Myocyte (in vitro differentiated cells): ENCODE measurements at places on chromosomes 5 and 9. TPM values are rescaled to one million over a fixed set of nuclear protein-coding genes. Genes with fewer than 3 reads are reported as not detected.

PSMB7 gene
- 263 and 275 TPM in 2 replicates for total RNA-seq

TSLP gene
- total RNA-seq, result 0.42 and 1.2 TPM in 2 replicates

ADAMTS13 gene
- 1.2 and 2.5 TPM in 2 replicates for total RNA-seq

SHOC1 gene
- not detected in 2 replicates for total RNA-seq

PIP5K1B gene
- 0.21 and 0.37 TPM in 2 replicates for total RNA-seq

PPIC gene
- 44.3 and 57.6 TPM in 2 replicates for total RNA-seq

VCAN gene
- total RNA-seq, result 137 and 177 TPM in 2 replicates

DEPDC1B gene
- 0.68 and 0.99 TPM in 2 replicates for total RNA-seq

AQP7 gene
- 0.10 and 0.48 TPM in 2 replicates for total RNA-seq

GPR150 gene
- total RNA-seq, result 0.31 and 0.53 TPM in 2 replicates

DROSHA gene
- total RNA-seq, result 23.3 and 37.4 TPM in 2 replicates

NEUROG1 gene
- not detected in 2 replicates for total RNA-seq

F2RL1 gene
- total RNA-seq, result not detected in 2 replicates

NUTM2F gene
- not detected in 2 replicates for total RNA-seq

ENC1 gene
- 21.1 and 23.2 TPM in 2 replicates for total RNA-seq

GRCh38 chr5:124996764-124997077, 250.3 kb upstream of the ZNF608 start:
- peak; percentile 23 for DNase-seq

GRCh38 chr5:113806904-113807303, 293.4 kb downstream of the YTHDC2 start:
- no peak for DNase-seq

DNA sequence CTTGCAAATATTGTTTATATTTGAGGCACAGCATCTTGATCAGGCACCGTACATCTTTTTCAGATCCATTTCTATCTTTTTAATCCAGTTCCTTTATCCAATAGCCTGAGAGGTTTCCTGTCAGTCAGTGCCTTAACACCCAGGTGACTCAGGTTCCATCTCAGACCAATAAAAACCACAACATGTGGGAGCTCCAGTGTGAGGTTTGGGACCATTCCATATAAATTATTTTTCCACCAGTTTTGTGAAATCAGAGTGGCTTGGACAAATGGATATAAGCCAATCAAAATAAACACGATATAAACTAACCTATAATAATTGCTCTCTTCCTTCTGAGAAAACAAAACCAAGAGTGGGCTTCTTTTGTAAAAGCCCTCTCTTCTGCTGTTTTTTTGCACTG, 351.3 kb downstream of the NTRK2 start:
- no peak for DNase-seq

- DNase-seq, result peak; percentile 18
Measured at GRCh38 chr5:73312872-73313510, 135.6 kb downstream of the FOXD1 start.

DNA sequence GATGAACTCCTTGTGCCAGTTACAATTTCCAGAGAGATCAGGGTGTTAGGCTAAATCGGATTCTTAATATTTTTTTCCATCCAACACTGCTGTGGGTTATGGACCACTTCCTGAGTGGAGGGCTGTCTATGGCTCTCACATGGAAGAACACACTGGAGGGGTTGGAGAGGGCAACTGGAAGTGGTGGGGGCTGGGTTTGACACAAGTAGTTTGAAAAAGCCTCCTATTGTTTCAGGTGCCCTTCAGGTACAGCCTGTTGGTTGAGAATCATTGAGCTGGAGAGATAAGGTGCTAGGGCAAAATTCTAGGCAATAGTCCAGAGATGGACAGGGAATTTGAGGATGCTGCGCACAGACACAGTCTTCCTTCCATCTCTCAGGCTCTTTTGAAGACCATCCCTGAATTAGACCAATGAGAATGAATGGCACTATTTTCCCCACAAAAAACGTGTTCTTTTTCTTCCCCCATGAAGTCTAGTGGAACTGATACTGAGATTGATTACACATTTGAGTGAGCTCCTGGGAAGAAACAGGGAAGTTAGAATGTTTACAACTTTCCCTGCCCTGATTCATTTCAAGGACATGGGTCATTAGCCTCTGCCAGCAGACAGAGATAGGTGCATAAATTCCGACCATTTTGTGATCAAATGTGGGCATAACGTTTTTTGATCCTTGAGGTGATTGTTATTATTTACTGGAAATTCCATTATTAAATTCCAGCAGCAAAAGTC, 87.7 kb downstream of the ACER2 start:
- DNase-seq, result no peak

GRCh38 chr9:113345190-113345589, 4.2 kb upstream of the BSPRY start:
- no peak for DNase-seq

DNA sequence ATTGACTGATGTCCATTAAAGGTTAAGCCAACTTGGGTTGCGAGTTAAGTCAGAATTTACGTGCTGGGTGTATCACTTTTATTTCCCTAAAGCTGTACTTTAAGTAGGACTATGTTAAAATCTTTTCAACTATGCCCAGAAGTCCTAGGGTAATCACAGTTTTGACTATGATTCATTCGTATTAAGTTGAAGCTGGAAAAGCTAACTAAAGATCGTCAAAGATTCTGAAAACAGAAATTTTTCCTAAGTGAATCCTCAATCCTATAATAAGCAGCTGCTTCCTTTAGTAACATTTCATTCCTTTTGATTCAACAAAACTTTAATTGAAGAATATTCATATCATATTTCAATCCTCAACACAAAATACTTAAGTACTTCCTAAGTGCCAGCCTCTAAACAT, 460.4 kb downstream of the ACTL7B start:
- DNase-seq, result peak; percentile 18

DNA sequence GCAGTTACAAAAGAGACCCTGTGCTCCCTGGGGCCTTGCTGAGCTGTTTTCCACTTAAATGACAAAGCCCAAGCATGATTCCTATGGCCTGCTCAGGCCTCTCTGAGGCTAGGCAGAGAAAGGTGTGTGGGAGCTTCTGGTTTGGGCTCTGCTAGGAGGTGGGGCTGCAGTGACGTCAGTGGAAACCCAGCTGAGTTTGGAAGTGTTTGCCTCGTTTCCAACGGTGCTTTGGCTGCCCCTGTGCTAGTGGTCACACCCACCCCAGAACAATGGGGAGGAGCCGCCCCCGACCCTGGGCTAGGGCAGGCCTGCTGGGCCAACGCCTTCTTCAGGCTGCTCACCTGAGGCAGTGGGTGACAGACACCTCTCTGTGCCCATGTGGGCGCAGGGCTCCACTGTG, 10.4 kb downstream of the ANGPTL2 start:
- DNase-seq, result no peak

DNA sequence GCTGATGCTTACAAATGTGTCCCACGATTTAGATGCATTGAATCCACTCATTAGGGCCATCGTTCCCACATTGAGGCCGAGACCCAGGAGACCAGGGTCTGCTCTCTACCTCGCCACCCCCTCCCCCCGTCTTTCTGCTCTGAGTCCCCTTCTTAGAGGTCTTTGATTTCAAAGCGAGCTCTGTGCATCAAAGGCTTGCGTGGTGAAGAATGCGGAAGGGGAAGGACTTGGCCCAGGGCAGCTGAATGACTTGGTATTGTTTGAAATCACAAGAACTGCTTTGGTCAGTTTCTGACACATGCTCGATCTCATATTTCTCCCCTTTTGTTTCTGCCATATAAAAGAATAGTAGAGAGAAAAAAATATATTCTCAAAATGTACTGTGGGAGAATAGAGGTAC, 78.3 kb upstream of the IRX1 start:
- DNase-seq, result no peak

- no peak for DNase-seq
Measured at GRCh38 chr5:116038817-116039216, 6.5 kb downstream of the ARL14EPL start.

- no peak for DNase-seq
Measured at GRCh38 chr5:10470669-10471068, 29.0 kb downstream of the ROPN1L start.

GRCh38 chr9:37998881-37999587, 70.0 kb downstream of the SHB start:
- no peak for DNase-seq

DNA sequence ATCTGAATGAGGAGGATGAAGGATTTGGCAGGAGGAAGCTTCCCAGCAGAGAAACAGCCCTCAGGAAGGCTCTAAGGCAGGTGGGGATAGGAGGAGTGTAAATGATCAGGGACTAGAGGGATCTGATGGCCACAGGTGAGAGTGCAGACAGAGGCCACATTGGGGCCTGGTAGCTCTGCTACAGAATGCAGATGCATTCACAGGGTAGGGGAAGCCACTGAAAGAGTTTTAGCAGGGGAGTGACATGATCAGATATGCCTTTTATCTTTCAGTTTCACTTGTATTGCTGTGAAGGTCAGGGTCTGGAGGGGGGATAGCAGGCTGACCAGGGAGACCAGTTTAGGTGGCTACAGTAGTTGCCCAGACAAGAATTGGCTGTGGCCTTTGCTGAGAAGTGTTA, 3.0 kb downstream of the TXNDC15 start:
- DNase-seq, result no peak

GRCh38 chr9:91503673-91504081, 80.0 kb upstream of the NFIL3 start:
- no peak for DNase-seq

DNA sequence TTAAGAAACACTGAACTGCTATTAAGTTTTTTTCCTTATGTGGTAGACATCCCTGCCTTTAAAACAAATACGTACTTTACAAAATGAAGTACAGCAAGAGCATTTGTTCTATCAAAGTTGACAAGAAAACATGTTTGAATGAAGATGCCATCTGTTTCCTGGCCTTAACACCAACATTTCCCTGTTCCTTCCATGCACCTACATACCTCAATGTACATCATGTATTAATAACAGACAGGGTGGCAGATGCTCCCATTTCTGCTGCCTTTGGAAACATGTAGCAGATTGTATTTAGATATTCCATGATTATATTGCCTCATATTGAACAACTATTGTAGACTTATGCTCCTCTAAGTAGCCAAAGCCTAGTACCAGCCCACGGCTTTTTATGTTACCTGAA, 104.4 kb downstream of the PJA2 start:
- no peak for DNase-seq

DNA sequence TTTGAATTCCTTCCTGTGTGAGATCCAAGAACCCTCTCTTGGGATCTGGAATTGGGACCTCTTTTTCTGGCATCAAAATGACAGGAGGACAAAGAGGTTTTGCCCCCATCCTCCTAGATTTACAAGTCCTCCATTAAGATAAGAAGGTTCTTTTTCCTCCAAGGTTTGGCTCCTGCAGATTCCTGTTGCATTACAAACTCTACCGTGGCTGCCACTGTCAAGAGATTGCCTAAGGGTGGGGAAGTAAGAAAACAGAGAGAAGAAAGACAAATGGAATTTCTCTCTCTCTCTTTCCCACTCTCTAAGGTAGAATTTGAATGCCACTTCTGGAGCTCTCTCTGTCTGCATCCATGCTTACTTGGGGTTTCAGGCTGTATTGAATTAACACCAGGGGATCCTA, 12.0 kb upstream of the SVEP1 start:
- no peak for DNase-seq

DNA sequence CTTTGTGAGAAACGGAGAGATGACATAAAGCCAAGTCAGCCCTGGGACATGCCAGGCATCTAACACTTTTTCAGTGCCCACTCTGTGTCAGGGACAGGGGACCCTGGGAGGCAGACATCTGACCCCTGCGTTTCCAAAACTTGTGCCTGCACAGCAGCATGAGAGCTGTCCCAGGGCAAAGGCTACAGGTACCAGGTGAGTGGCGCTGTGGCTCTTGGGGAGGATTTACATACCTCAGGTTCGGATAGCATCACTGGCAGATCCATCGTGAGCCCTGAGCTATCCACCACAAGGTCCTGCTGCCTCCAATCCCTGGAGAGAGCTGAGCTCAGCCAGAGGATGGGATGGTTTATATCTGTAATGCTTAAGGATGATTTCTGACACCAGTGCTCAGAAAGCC, 52.4 kb downstream of the FSTL4 start:
- no peak for DNase-seq

- DNase-seq, result peak; percentile 82
Measured at GRCh38 chr9:94213511-94214124, 45.5 kb upstream of the ZNF169 start.

DNA sequence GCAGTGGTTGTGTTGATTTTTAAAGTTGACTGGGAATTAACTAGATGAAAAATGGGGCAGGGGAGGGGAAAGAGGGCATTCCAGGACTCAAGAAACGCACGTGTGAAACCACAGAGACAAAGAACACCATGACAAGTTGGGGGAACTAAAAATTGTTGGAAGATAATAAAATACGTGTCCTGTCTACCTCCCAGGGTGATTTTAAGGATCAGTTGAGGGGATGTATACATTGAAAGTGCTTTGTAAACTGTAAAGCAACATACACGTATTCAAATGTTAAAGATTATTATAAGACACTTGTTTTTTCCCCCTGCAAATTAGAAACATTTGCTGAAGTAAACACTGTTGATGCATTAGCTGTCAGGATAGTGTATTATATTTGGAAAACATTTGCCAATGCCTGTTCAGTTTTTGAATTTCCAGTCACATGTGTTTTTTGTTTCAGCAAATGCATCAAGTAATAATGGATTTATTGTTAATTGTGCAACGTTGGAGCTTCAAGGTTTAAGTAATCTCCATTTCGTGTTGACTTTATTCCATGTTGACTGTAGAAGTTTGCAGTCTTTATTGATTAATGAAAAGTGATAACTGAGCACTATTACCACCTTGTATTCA, 412.7 kb downstream of the ACTL7B start:
- no peak for DNase-seq
